ENCODE measurements at places on chromosomes 6 and 20.

DNA sequence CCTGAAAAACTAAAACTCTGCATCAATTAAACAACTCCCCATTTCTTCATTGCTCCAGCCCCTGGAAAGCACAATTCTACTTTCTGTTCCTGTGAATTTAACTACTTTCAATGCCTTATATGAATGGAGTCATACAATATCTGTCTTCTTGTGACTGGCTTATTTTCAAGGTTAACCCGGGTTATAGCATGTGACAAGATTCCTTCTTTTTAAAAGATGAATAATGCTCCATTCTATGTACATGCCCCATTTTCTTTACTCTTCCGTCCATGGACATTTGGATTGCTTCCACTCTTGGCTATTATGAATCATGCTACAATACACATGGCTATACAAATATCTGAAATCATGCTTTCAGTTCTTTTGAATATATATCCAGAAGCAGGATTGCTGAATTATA, 334.9 kb upstream of the ID4 start:
- DNase-seq: no peak

GRCh38 chr6:159023893-159024292, 20.9 kb downstream of the TAGAP start:
- no peak for DNase-seq

- DNase-seq: no peak
These were observed 159.8 kb downstream of the PREX1 start for GRCh38 chr20:48667889-48668413.

DNA sequence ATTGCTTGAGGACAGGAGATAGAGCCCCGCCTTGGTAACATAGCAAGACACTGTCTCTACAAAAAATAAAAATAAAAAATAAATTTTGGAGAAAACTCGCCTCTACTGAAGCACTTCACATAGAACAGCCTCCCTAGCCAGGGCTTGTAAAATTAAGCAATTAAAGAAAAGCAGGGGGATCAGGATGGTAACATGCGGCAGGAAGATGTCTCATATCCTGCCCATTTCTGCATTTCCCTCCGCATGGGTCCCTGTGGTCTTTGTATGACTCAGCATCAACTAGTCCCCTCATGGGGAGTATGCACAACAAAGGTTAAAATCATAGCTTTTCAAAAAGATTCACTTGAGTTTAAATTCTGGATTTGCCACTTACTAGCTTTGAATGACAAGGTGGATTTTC, 379.0 kb downstream of the EPHA7 start:
- DNase-seq: no peak

- no peak for DNase-seq
These were observed 21.5 kb upstream of the ELOVL2 start for GRCh38 chr6:11065436-11066202.

DNA sequence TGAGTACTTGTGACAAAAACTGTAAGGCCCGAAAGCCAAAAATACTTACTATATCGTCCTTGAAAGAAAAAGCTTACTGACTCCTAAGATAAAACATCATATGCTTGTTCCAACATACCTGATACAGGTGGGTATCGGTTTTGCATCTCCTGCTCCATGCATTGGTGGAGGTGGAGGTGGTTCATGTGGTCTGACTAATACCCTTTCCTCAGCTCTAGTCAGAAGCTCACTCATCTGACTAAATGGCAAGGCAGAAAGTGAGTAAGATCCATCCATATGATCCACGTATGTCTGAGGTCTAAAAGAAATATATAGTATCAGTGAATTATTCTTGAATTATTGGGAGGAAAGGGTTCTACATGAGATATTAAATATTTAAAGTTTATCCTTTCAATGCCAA, 76.2 kb downstream of the WASF1 start:
- no peak for DNase-seq

DNA sequence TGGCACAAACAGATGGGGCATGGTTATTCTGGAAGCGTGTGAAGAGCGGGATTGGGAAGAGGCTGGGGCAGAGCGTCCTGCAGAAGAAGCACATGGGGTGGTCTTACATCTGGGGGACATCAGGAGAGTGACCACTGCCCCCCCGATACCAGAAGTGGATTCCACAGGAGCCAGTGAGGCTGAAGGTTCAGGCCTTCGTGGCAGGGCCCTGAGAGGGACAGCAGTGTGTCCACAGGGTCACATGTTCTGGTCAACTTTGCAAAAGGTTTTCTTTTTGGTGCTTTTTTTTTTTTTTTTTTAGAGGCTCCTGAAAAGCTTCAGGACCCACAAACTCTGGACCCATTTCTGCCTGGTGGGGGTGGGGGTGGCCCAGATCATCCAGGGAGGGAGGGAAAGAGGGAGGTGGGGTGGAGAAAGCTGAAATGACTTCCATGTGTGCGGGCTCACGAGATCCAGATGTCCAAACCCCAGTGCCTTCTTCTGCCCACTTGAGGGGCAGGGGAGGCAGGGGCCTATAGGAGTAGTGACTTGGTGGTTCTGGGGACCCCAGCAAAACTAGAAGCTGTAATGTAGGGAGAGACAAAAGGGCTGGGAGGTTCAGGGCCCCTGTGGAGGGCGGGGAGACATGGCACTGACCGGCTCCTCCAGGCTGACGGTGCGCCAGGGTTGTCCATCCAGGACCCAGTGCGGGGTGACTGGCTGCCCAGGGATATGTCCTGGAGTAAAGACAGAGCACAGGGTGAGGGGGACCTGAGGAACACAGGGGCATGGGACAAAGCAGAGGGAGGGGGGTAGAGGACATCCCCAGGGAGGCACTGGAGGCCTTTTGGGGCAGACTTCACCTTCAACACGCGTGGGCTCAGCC, 2.7 kb downstream of the ADAM33 start:
- DNase-seq: no peak

GRCh38 chr6:150722614-150723344, 123.1 kb downstream of the PLEKHG1 start:
- DNase-seq: no peak

DNA sequence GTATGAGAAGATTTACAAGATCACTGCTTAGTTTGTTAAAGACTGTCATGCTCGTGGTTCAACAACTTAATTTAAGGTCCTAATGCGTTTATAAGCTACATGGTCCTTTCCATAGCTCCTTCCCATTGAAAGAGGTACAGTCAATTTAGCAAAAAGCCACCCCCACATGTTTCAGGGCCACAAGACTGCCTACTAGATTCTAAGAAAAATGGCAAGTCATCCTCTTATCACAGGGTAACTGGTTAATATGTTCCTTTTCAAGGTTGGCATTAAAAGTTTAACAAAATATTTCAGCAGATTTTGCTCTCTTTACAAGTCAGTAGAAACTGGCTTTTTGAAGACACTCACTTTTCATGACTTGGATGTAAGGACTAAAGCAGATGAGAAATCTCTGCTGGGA, 15.7 kb downstream of the GSTA3 start:
- no peak for DNase-seq

GRCh38 chr6:12719017-12719416, 2.5 kb downstream of the PHACTR1 start:
- DNase-seq: no peak

- DNase-seq: no peak
These were observed 61.7 kb upstream of the NUP153 start for GRCh38 chr6:17768388-17768787.

GRCh38 chr6:154824076-154824475, 90.9 kb downstream of the SCAF8 start:
- DNase-seq: no peak

DNA sequence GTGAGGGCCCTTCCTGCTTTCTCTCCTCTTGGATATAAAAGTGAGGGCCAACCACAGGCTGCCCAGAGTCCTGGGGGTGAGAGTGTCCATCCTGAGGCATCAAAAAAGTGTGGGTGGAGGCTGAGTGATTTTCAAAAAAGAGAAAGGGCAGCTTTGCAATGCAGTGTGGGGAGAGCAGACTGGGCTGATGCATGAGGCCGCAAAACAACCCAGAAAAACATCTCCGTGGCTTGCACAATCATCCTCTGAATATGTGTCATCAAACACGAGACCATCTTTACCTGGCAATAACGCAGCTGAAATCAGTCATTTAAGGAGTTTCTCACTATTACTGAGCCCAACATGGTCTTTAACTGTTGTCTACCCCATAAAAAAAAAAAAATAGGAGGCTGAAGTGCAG, 191.2 kb upstream of the SOX4 start:
- no peak for DNase-seq

DNA sequence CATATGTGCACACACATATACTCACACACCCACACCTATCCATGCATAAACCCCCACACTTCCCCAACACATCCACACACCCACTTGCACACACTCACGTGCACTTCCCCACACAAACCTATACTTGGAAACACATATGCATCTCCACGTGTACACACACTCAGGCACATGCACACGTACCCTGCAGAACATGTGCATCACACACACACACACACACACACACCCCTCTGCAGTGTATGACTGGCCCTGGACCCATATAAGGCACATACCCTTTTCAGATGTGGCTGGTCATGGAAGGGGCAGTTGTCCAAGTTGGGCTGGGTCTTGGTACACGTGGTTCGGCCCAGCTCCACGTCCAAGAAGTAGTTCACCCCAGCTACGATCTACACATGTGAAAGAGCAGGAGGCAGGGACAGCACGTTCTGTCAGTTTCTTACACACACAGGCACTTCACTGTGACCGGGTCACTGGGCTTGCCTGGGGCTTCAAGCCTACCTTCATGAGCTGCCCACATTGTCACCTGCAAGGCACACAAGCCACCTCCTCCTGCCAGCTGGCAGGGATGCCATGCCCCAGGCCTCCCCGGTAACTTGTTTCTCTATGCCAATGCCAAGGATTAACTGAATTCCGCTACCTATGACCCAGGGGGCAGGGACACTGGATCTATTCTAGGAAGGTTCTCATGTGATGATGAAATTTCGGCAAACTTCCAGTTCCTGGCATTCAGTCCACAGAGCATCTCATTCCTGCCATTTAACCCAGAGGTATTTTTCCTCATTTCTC, 2.6 kb downstream of the CST3 start:
- DNase-seq: no peak

DNA sequence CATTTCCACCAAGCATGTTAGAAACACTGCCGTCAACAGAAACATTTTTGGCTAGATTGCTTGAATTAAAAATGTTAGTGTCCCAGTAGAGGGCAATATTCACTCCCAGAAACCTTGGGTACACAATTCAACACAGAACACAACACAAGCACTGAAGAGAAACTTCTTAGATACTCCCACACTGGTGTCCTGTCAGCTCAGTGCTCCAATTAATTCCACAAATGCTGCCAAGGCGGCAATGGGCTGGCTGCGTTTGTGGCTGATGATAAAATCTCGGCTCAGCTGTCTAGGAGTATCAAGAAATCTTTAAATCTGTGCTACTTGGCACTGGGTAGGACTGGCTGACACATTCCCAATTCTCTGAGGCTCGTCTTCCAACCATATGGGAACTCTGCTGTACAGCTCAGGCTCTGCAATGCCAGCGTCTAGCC, 39.3 kb downstream of the BEND3 start:
- DNase-seq: no peak

DNA sequence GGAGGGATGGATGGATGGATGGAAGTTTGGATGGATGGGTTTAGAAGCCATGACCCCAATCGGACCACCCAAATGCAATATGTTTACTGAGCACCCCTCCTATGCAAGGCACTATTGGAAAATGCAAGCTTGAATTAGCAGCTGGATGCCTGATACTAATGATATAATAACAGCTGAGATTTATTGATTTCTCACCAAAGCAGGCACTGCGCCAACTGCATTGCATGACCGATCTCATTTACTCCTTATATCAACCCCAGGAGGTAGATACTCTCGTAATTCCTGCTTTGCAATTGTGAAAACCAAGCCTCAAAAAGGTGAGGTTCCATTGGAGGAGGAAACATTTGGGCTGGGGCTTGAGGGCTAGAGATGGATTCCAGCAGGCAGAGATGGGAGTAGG, 89.7 kb downstream of the KCNB1 start:
- DNase-seq: no peak

- no peak for DNase-seq
These were observed 7.0 kb upstream of the OR14J1 start for GRCh38 chr6:29294499-29294914.

- DNase-seq: no peak
These were observed 16.4 kb downstream of the CASS4 start for GRCh38 chr20:56428410-56428809.

- DNase-seq: no peak
These were observed 83.9 kb downstream of the CDC5L start for GRCh38 chr6:44471271-44471981.

DNA sequence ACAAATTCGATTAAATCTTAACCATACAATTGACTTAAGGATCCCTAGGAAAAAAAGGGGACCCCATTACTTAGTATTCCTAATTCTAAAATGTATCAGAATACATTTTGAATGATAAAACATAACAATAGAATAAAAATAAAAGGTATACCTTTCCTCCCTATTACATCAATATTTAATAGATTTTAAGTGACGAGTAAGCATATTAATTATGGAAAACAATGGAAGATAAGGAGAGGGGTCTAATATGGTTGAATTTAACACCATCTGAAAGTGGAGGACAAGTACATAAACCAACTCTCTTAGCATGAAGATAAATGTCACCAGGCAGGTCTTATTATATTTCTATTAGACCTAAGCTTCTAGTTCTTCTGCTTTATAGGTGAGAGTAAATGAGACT, 232.1 kb downstream of the HAO1 start:
- DNase-seq: no peak

DNA sequence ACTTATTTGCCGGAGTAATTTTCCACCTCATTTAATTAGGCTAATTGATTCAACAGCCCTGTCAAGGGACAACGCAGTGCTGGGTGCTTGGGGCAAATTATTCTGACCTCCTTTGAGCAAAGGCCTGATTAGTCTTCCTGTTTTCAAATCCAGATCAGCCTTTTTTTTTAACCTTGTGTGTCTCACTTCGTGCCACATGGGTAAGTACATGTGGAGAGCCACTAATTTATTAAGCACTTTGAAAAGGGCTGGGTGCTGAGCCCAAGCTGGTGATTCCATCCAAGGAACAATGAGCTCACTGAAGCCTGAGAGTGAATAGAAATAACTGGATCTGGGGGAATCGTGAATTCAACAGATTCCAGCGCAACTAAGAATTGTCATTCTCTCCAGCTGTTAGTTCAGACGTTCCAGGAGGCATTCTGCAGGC, 229.3 kb downstream of the CLIC5 start:
- no peak for DNase-seq

DNA sequence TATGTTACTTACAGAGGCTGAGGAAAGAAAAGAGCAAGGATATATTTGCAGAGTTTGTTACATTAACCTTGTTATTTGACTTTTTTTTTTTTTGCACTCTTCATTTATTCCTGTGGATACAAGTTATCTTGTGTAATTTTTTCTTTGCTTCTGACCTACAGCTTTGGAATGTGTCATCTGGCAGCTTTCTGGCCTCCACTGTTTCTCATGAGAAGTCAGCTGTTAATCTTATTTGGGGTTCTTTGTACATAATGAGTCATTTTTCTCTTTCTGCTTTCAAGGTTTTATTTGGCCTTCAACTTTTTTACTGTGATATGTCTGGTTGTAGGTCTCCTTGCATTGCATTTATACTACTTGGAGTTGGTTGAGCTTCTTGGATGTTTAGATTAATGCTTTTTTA, 333.4 kb downstream of the SMOC2 start:
- no peak for DNase-seq

- DNase-seq: no peak
These were observed 10.0 kb downstream of the CST5 start for GRCh38 chr20:23869520-23869919.
